Fibroblast of the aortic adventitia (primary cell): ENCODE measurements at places on chromosomes 16 and 17.

- no peak for DNase-seq
Measured at GRCh38 chr17:17871913-17872312, 35.1 kb upstream of the SREBF1 start.

DNA sequence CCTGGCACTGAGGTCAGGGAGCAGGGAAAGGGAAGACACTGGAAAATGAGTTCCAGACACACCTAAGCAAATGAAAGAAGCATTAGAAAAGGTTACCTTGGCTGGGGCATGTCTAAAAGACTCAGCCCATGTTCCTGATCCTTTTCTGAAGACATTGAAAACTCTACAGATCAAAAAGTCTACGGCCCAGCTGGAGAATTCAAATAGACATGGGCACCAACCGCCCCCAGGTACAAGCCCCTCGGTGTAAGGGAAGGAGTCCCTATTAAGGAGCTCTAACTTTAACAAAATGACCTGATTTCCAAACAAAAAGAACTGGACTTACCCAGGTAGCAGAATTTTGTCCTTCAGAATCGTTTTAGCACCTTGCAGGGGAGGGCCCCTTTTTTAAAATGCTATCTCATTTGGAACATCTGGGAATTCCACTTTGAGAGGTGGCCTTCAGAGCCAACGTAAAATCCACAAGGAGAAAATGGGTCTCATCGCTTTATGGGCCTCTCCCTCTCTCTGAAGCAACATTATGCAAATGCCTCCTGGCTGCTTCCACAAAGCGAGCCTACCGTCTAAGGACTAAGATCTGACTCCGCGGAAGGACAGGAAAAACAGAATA lies 43.6 kb upstream of the RBFOX3 start:
- DNase-seq = no peak

- DNase-seq = no peak
Measured at GRCh38 chr17:50944054-50944901, 78.1 kb upstream of the TOB1 start.

DNA sequence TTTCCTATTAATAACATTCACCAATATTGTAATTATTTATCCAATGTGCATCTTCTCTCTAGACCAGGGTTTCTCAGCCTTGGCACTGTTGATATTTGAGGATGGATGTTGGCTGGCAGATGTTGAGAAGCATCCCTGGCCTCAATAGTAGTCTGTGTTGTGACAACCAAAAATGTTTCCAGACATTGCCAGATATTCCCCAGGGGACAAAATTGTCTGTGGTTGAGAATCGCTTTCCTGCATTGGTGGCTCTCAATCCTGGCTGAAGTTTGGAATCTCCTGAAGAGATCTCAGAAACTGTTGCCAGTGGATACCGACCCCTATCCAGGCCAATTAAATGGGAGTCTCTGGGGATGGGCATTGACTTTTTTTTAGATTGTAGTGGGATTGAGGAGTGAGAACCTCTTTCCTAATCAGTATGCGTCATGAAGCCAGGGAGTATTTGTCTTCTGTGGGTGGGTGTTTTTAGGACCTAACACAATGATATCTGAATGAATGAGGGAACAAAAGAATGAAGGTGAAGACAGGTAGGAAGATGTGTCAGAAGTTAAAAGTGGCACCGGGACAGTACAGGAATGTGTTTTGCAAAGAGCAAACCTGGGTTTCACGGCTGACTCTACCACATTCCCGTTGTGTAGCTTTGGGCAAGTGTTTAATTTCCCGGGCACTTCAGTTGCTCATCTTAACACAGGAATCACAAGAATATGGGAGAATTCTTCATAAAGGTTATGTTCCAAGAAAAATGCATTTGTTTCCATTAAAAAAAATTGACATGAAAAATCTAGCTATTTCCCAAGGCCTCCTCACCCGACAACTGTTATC lies 24.3 kb downstream of the HSD17B2 start:
- DNase-seq = no peak

- no peak for DNase-seq
Measured at GRCh38 chr16:31181102-31181830, 1.3 kb downstream of the FUS start.

DNA sequence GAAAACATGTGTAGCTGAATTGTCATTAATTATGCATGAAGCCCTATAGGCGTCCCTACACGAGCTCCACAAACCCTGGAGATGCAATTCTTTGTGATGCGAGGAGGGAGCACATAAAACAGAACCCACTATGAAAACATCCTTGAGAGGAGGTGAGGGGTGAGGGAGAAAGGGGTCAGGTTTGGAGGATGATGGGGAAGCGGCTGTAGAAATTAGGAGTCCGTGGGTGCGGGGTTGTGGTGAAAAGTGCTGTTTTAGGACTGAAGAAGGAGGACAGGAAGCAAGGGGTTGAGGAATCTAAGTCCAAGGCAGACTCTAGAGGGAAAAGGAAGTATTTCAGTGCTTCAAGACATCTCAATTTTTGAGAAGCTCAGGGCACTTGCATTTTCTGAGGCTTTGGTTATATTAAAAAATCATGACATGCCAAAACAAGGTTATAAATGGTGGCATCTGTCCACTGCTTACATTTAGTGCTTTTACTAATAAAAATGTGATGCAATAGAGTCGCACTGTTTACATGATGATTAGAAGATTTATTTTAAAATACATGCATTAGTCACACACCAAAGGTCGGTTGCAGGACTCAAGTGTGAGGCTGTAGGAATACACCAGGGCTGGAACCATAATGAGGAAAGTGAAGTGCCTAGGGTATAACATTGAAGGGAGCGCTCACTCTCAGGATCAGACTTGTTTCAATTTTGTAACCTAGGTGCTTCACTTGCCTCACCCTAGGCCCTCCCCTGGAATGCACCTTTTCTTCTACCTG lies 379.5 kb downstream of the HS3ST4 start:
- DNase-seq = no peak

- DNase-seq = no peak
Measured at GRCh38 chr16:68719993-68720489, 17.1 kb upstream of the CDH1 start.

GRCh38 chr17:72318131-72318530 lies 197.3 kb downstream of the SOX9 start:
- DNase-seq = no peak

- peak; percentile 83 for DNase-seq
Measured at GRCh38 chr17:10061111-10061845, 137.1 kb downstream of the GAS7 start.

GRCh38 chr17:74963656-74964055 lies 8.9 kb downstream of the HID1 start:
- DNase-seq = no peak

GRCh38 chr16:22665048-22665797 lies 148.7 kb upstream of the HS3ST2 start:
- DNase-seq = no peak

DNA sequence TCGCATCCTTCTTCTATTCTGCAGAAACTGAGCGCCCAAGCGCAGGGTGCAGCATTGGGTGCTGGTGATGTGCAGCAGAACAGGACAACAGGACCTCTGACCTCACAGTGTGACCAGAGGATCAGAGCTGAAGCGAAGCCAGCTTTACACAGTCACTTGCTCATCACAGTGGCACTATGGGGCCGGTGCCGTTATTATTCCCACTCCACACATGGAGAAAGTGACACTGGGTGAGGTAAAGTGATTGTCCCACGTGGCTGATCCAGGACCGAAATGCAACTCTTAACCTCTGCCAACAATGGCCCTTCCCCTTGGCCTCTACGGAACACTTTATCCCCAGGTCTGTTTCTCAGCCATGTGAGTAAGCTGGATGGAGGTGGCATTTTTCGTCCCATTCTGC lies 171.2 kb downstream of the C16orf78 start:
- DNase-seq = no peak

DNA sequence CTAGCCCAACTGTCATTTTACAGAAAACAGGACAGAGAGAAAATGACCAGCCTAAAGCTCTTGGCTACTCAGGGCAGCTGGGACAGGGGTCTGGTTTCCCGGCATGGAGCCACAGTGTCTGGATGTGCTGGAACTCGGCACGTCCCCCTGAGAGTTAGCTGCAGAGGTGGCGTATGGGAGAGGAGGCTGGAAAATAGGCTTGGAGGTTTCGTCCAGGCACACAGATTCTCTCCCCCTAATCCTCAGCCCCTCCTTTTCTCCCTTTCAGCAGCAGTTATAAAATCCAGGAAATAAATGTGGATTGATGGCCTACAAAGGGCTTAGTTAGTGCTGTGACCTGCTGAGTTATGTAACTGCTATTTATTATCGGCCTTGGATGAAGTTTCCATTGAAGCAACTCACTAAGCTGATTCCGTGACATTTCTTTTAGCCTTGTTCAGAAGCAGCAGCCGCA lies 89.5 kb upstream of the TOB1 start:
- DNase-seq = no peak

GRCh38 chr16:769184-769784 lies 8.8 kb downstream of the MSLN start:
- no peak for DNase-seq

- no peak for DNase-seq
Measured at GRCh38 chr16:87323727-87324410, 6.7 kb upstream of the C16orf95 start.

DNA sequence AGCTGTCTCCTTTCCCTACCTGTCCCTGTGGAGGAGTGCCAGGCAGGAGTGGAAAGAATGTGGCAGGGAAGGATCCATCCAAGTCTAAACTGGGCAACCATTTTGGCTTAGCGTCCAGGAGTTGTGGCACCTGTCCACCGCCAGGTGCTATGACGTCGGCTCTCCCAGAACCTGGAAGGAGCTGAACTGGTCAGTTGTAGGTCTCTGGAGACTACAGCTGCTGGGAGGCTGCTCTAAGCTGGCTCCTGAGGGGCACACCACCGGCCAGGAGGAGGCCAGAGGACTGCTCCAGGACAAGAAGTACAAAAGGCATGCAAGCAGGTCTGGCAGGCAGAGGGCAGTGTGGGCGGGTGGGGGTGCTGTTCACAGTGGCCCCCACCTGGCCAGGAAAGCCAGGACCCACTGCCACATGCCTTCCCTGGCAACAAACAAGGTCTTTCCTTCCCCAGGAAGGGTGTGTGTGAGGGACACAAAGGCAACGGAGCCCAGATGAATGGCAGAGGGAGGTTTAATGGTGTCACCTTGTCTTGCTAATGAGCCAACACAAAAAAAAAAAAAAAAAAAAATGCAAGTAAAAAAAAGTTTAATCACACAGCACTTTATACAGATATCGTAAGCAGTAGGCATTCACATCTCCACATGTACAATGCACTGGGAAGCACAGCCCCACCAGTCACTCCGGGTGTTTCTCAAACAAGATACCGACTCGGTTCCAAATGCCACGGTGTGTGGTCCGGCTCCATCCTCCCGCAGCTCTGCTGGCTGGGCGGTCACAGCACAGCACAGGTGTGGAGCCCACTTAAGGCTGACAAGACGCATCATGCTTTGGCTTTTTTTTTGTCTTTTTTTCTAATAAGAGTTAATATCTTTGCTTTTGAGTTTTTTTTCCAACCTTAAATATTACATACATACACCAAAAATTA lies 4.8 kb downstream of the SPHK1 start:
- no peak for DNase-seq

DNA sequence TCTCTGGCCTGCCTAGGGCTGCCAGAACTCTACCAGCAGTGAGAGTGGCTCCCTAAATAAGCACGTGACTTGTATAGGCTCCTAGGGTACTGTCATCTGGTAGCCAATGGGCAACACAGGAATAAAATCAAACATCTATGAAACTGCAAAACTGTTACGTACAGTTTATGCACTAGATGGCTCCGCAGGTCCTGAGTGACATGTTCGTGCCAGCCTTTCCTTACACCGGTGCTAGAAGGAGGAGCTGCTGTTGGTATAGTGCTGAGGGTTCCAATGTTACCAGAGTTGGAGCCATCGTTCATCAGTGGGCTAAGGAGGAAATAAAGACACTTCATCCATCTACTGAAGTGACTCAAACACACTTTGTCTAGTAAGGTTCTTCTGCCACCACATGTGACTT lies 63.2 kb upstream of the TRAP1 start:
- DNase-seq = peak; percentile 15

- no peak for DNase-seq
Measured at GRCh38 chr16:86041807-86042206, 142.8 kb downstream of the IRF8 start.

DNA sequence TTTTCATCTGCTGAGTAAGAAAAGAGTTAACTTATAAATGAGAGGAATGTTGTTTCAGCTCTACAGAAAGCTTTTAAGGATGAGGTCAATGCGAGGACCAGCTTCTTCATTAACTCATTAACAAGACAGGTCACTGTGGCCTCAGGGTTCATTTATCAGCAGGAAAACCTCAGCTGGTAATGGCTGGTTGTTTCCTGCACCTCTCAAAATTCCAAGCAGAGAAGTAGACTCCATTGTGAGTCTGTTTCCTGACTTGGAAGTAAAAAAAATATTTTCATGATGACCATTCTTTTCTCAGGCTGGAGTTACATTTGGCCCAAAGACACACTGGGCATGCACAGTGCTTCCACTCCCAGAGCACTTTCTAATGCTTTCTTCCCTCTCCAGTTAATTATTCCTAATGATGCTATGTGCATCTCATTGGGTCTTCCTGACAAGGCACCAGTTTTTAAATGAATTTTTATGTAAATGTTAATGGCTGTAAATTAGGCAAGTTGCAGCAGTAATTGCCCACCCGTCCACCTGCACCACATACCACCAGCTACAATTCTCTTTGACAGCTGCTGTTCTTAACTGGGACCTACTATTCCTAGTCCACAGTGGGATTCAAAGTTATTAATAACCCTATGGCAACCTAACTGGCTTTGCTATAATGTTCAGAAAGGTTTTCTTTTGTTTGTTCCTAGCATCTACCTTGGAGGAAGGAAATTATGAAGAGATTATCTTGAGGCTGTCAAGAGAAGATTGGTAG lies 89.5 kb upstream of the BCAR1 start:
- peak; percentile 53 for DNase-seq

DNA sequence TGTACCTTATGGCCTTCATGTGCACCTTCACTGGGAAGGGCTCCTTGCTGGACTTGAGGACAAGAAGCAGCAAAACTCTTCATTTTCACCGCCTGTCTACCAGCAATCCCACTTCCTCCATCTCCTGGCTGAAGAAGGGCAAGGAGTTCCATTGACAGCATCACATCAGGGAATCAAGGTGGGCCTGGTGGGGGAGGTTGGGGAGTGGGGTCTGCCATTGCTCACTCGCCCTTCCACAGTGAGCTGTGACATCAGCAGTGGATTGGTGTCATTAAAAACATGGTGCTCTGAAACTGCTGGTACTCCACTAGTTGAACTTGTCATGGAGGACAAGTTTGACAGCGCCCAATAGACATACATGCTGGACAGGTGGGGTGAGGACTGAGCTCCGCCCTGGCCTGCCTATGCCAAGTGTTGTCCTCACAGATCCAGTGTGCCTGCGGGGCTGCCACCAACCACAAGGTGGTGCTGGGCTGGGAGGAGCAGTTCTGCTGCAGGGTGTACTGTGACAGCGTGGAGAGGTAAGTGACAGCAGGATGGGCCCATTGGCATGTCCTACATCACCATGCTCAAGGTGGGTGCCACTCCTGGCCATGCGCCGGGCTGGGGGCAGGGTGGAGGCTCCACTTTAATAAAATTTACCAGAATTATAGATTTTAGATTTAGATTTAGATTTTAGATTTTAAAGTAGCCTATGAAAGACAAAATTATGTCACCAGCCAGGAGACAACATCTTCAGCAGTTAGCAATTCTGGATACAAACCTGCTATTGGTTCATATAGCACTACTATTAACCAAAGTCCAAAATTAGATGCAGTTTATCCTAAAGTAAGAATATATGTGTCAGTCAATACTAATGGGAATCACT lies 1729.1 kb downstream of the TP53TG3F start:
- DNase-seq = no peak
